Small intestine (tissue), 16 donors: ENCODE measurements at places on chromosomes 12 and 14. TPM values are rescaled to one million over a fixed set of nuclear protein-coding genes. Genes with fewer than 3 reads are reported as not detected.

FOXN3 gene
- polyA plus RNA-seq = 39.3 TPM

PYM1 gene
- polyA plus RNA-seq = 57.7 TPM

UBR7 gene
- polyA plus RNA-seq = 12.7 TPM

C14orf132 gene
- polyA plus RNA-seq = 0.45 TPM

PCED1B gene
- polyA plus RNA-seq = not detected

ACOT6 gene
- polyA plus RNA-seq = 0.04 TPM

POMT2 gene
- polyA plus RNA-seq = 10.1 TPM

MEG3 gene
- 86.5 TPM for polyA plus RNA-seq

TOMM20L gene
- not detected for polyA plus RNA-seq

DNA sequence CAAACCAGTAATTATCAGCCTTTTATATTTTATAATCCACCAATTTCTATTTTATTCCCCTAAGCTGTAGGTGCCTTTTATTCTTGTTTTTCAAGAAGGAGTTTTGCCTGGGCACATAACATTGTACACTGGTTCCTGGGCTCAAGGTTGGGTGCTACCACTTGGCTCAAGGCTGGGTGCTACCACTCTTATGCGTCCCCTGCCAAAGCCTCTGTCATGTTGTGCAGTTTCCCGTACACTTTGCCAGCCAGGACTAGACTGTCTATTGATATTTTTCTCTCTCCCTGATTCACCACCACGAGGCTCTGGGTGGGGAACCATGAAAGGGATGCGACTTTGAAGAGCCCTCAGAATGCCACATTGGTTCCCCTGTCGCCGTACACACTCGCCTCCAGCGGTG is 52.5 kb upstream of the VASH1 start:
- DNase-seq = no peak
- H3K4me3 ChIP-seq = no peak overlapping the region
- no peaks in the 10 kb centered on the region for H3K36me3 ChIP-seq
- no peaks in the 10 kb centered on the region for H3K27me3 ChIP-seq

DNA sequence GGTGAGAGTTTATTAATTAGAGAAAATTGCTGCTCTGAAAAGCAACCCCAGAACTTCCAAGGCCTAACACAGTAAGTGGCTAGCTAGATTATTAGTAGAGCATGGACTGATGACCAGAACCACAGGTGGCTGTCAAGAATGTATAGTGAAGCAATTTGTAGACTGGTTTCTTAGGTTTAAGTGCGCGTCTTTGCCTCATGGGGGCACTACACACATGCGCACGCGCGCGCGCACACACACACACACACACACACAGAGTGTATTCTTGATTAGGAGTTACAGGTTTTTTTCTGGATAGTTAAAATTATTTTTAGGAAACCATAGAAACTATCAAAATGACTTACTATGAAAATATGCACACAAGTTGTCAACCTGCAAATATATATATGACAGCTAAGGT is 66.5 kb downstream of the BHLHE41 start:
- H3K36me3 ChIP-seq = peaks cover 3% of the 10 kb centered on the region
- H3K27ac ChIP-seq = no peak overlapping the region
- DNase-seq = no peak
- no peaks in the 10 kb centered on the region for H3K27me3 ChIP-seq
- peaks cover 2% of the 10 kb centered on the region for H3K4me1 ChIP-seq

DNA sequence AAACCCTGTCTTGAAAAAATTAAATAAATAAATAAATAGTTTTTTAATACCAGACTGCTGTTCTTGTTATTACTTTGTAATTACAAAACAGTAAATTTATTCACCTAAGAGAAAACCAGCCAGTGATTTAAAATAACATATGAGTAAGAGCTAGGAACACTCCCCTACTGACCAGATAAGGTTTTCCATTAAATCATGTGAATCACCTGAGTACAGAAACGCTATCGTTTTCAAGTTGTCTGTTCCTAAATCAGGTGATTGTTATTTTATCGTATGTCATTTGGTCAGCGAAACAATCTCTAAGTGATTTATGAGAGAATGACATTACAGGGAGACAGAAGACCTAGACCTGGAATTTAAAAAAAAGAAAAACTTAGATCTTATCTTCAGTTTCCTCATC is 47.3 kb downstream of the RPS29 start:
- no peak overlapping the region for H3K4me3 ChIP-seq
- no peaks in the 10 kb centered on the region for H3K36me3 ChIP-seq
- H3K27me3 ChIP-seq = peaks cover 1% of the 10 kb centered on the region
- DNase-seq = no peak
- no peaks in the 10 kb centered on the region for H3K4me1 ChIP-seq

- H3K4me3 ChIP-seq = no peak overlapping the region
- no peaks in the 10 kb centered on the region for H3K27me3 ChIP-seq
- H3K27ac ChIP-seq = no peak overlapping the region
- no peak for DNase-seq
Measured at GRCh38 chr12:68866950-68867349, 59.0 kb downstream of the MDM2 start.

- no peak for DNase-seq
- H3K36me3 ChIP-seq = no peaks in the 10 kb centered on the region
- no peaks in the 10 kb centered on the region for H3K4me1 ChIP-seq
Measured at GRCh38 chr14:91569301-91569700, 59.2 kb upstream of the PPP4R3A start.

GRCh38 chr12:101001669-101002068 is 207.1 kb downstream of the ANO4 start:
- H3K36me3 ChIP-seq = no peaks in the 10 kb centered on the region
- no peak overlapping the region for H3K4me3 ChIP-seq
- no peak for DNase-seq
- no peaks in the 10 kb centered on the region for H3K27me3 ChIP-seq

- H3K27me3 ChIP-seq = no peaks in the 10 kb centered on the region
- no peak for DNase-seq
- H3K4me3 ChIP-seq = no peak overlapping the region
- no peaks in the 10 kb centered on the region for H3K4me1 ChIP-seq
- H3K36me3 ChIP-seq = no peaks in the 10 kb centered on the region
- H3K27ac ChIP-seq = no peak overlapping the region
Measured at GRCh38 chr14:86652526-86652925, 1122.6 kb downstream of the FLRT2 start.

GRCh38 chr14:68807148-68807600 is 14.3 kb upstream of the ZFP36L1 start:
- peak; percentile 40 for DNase-seq
- no peaks in the 10 kb centered on the region for H3K27me3 ChIP-seq
- H3K4me3 ChIP-seq = no peak overlapping the region
- peaks cover 12% of the 10 kb centered on the region for H3K4me1 ChIP-seq
- H3K27ac ChIP-seq = peak overlapping the region; percentile 28

- no peaks in the 10 kb centered on the region for H3K4me1 ChIP-seq
- H3K27me3 ChIP-seq = no peaks in the 10 kb centered on the region
- no peak overlapping the region for H3K27ac ChIP-seq
- H3K36me3 ChIP-seq = no peaks in the 10 kb centered on the region
Measured at GRCh38 chr12:124695861-124696260, 128.4 kb upstream of the NCOR2 start.

GRCh38 chr14:72476657-72477499 is 417.0 kb downstream of the DPF3 start:
- H3K27me3 ChIP-seq = no peaks in the 10 kb centered on the region
- H3K4me1 ChIP-seq = no peaks in the 10 kb centered on the region
- peak; percentile 4 for DNase-seq
- H3K4me3 ChIP-seq = no peak overlapping the region
- no peaks in the 10 kb centered on the region for H3K36me3 ChIP-seq

DNA sequence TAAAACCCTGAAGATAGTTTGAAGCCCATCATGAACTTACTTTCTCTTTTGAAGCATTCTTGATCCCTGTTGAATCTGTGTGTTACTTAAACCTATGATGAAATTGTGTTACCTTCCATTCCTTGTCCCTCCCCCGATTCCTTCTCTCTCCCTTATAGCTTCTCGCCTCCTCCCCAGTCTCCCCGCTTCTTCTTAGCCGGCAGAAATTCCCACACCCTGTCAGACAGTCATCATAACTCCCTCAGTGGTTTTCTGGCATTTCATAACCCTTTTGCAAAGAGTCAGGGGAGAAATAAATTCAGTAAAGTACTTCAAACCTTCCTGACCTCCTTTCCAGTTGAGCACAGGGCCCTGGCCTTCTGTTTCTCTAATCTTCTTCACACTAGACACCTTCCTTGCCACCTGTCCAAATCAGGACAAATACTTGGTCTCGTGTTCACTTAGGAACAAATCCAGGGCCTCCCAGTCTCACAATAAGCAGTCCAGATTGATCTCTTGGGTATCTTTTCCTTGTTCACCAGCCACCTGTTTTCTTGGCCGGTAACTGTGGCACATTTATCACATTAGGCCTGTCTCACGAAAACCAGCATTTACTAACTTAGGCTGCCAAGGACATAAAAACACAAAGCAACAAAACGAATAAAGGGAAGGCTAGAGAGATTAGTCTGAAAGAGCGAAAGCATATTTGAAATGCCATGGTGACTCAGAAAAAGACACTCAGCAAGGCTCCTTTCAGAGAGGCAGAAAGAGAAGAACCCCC is 355.9 kb downstream of the TMTC2 start:
- DNase-seq = no peak
- no peaks in the 10 kb centered on the region for H3K4me1 ChIP-seq
- H3K36me3 ChIP-seq = no peaks in the 10 kb centered on the region
- H3K4me3 ChIP-seq = no peak overlapping the region
- H3K27ac ChIP-seq = no peak overlapping the region
- no peaks in the 10 kb centered on the region for H3K27me3 ChIP-seq

- H3K36me3 ChIP-seq = no peaks in the 10 kb centered on the region
- H3K27me3 ChIP-seq = no peaks in the 10 kb centered on the region
- no peak overlapping the region for H3K4me3 ChIP-seq
- no peak for DNase-seq
- peaks cover 6% of the 10 kb centered on the region for H3K4me1 ChIP-seq
Measured at GRCh38 chr12:67939611-67940010, 49.6 kb upstream of the IFNG-AS1 start.

DNA sequence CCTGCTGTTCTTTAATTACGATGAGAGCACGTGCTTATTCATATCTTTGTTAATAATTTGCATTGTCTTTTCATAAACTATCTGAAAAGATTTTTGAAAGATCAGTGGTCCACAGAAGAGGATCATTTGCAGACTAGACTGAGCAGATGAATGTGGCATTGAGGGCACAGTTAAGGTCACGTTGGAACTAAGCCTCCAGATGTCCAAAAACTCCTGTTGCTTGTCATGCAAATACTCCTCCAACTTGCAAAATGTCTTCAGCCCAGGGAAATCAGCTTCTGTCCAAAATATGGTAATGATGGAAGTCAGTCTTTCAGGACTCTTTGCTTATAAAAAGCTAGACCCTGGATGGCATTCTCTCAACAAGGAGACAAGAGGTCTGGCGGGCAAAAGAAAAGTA is 201.6 kb upstream of the TMEM260 start:
- H3K36me3 ChIP-seq = no peaks in the 10 kb centered on the region
- no peak overlapping the region for H3K27ac ChIP-seq
- no peak overlapping the region for H3K4me3 ChIP-seq
- no peaks in the 10 kb centered on the region for H3K4me1 ChIP-seq
- DNase-seq = no peak
- no peaks in the 10 kb centered on the region for H3K27me3 ChIP-seq

- H3K4me3 ChIP-seq = peak overlapping the region; percentile 97
- no peak for DNase-seq
- H3K36me3 ChIP-seq = no peaks in the 10 kb centered on the region
- H3K4me1 ChIP-seq = peaks cover 13% of the 10 kb centered on the region
- peak overlapping the region; percentile 95 for H3K27ac ChIP-seq
Measured at GRCh38 chr14:102778338-102779083, 1.3 kb downstream of the TRAF3 start.
